PC-3 (cell line): ENCODE measurements at places on chromosomes 1 and 21. TPM values are rescaled to one million over a fixed set of nuclear protein-coding genes. Genes with fewer than 3 reads are reported as not detected.

DNA sequence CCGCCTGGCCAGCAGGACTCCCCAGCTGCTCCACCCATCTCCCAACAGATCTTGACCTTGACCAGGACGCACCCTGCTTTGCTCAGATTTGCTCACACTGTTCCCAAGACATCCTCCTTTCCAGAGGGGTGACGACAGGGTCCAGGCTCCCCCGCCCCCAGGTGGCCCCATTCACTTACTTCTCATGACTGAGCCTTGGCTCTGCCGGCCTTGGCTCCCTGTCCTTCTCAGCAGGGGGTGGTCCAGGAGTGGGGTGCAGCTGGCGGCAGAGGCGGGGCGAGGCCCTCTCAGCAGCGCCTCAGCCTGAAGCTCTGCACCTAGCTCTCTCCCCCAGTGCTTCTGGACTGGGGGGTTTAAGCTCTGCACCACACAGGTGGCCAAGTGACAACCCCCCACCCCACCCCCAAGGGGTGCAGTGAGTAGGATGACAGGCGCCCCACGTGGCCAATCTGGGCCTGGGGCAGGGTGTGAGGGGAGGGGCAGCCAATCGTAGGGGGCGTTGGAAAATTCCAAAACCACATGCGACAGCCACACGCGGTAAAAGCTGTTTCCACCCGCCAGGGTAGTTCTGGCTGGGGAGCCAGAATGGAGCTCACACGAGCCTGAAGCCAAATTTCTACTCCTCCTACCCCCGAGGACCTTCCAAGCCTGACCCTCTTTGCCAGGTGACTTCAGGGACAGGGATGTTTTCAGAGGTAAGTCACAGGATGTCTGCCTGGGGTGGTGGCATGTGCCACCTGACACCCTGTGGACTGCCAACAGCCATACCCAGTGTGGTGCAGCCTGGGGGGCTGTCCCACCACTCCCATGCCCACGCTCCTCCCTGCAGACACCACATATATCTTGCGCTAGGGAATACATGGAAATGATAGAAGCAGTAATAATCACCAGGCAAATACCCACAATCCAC is 5.6 kb downstream of the RORC start:
- no peak for DNase-seq

GRCh38 chr1:28581531-28582247 is 10.4 kb upstream of the RAB42 start:
- DNase-seq, result peak; percentile 95

DNA sequence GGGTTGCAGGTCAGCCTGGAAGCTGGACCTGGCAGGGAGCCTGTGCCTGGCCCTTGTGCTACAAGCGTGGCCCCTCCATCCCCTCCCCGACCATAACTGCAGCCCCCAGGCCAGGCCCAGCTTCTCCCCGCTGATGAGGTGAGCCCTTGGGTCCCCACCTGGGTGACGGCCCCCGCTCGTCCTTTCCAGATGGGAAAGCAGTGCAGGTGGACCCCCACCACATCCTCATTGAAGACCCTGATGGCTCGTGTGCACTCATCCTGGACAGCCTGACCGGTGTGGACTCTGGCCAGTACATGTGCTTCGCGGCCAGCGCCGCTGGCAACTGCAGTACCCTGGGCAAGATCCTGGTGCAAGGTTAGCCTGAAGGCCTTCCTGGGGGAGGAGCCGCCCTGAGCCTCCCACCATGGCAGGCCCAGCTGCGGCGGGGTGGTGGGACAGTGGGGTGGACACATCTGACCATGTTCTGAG is 56.9 kb downstream of the TRIM11 start:
- DNase-seq, result no peak

- DNase-seq, result no peak
Observed at GRCh38 chr1:51847294-51847920, 31.1 kb downstream of the NRDC start.

GRCh38 chr1:182442333-182442732 is 7.6 kb upstream of the RGSL1 start:
- DNase-seq, result no peak

DNA sequence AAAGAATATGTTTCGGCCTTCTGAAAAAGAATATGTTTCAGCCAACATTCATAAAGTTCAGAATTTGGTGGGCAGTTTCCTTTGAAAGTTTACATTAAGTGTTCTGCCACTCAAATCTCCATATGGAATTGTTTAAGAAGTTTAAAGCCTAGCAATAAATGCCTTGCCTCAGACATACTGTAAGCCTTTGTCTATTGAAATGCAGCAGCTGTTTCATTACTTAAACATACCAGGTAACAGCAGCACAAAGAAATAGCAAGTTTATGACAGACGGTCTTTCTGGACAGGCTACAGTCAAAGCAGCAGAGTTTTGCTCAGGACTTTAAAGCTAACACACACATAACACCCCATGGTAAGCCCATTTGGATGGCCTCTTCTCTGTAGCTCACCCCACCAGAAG is 38.5 kb upstream of the C1orf105 start:
- no peak for DNase-seq

- DNase-seq, result no peak
Observed at GRCh38 chr1:115191691-115192090, 102.4 kb upstream of the TSPAN2 start.

- peak; percentile 76 for DNase-seq
Observed at GRCh38 chr1:12434174-12434573, 183.8 kb downstream of the DHRS3 start.

GRCh38 chr1:64474665-64475439 is 4.9 kb downstream of the CACHD1 start:
- peak; percentile 72 for DNase-seq

- peak; percentile 49 for DNase-seq
Observed at GRCh38 chr21:17514124-17514845, 1.4 kb downstream of the CXADR start.

GRCh38 chr1:67792103-67792502 is 41.2 kb downstream of the GNG12 start:
- DNase-seq, result peak; percentile 86

DNA sequence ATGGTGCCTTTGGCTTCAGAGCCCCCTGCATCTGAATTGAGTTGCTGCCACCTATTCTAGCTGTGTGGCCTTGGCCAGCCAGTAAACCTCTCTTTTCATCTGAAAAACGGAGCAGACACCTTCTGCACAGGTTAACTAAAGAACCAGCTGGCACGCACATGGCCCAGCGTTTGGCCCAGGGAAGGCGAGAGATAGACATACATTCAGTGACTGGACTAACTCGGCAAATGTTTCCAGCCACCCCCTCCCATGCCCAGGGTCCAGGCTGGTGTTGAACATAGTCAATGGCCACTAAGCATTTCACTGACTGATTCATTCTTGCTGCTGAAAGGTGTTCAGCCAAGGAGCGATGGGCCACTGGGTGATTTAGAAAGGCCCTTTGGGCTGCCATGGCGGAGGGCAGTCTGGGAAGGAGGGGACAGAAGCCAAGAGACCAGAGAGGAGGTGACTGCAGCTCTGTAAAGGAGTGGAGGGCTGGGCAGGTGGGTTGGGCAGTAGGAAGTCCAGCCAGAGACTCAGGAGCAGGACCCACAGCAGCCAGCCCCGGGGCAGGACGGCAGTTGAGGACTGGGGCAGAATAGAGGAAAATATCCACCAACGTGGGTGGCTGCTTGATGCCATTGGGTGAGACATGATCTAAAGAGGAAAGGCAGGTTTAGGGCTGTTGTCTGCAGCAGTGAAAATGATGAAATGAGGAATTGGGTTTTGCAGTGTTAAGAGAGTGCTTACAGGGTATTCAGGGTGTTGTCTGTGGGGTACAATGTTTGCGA is 184.3 kb downstream of the HIVEP3 start:
- no peak for DNase-seq

- no peak for DNase-seq
Observed at GRCh38 chr1:31580513-31580870, 4.2 kb downstream of the TINAGL1 start.

- DNase-seq, result peak; percentile 38
Observed at GRCh38 chr1:211601982-211602670, 23.2 kb upstream of the SLC30A1 start.

- no peak for DNase-seq
Observed at GRCh38 chr1:109294481-109294880, 11.5 kb upstream of the PSRC1 start.

DNA sequence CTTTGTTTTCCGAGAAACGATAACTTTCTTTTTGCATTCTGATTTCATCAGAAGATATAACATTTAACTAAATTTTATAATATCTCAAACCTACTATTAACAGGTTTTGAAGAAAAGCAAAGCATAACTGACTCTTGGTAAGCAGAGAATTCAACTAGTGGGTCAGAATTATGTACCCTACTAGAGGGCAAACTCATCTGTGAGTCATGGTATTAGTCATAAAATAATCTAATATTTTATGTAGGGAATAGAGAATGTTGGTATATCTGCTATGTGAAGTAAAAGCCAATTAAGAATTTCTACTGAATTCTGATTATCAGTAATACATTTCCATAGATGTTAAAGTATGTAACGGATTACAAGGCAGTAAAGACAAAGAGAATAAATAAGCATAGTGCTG is 56.8 kb downstream of the USP1 start:
- peak; percentile 73 for DNase-seq

DNA sequence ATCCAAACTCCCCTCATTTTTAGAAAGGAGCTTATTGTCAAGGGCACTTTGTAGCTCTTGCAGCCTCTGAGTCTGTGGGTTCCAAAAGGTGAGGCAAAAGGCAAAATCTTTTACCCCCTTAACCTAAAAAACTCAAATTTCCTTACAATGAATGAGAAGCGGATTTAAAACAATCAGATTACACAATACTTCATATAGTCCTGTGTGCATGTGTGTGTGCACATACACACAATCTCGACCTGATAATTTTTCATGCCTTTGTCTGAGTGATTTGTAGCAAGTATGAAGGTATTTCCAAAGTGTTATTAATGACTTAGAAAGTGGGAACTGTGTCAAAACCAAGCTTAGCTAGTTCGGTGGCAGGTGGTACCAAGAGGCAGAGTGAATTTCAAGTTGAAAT is 42.9 kb downstream of the GRIK1 start:
- no peak for DNase-seq

- peak; percentile 23 for DNase-seq
Observed at GRCh38 chr1:246219508-246220030, 287.5 kb downstream of the SMYD3 start.

- DNase-seq, result no peak
Observed at GRCh38 chr1:246632281-246633168, 66.3 kb downstream of the CNST start.

DNA sequence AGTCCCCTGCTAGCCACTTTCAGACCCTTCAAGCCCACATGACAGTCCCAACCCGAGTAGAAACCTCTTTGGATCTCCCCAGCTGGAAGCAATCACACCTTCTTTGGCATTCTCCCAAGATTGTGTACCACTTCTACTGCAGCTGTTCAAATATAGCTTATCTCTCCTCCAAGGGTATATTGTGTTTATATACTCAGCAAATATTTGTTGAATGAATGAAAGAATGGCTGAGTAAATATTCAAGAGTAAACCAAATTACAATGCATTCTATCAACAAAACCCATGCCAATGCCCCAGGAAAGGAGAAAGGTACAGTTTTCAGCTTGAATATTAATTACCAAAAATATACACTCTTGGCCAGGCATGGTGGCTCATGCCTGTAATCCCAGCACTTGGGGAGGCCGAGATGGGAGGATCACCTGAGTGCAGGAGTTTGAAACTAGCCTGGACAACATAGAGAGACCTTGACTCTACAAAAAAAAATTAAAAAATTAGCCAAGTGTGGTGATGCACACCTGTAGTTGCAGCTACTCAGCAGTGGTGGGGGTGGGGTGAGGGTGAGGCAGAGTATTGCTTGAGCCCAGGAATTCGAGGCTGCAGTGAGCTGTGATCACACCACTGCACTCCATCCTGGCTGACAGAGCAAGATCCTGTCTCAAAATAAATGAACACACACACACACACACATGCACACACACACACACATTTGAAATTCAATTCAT is 68.5 kb downstream of the NIBAN1 start:
- DNase-seq, result peak; percentile 67

DNA sequence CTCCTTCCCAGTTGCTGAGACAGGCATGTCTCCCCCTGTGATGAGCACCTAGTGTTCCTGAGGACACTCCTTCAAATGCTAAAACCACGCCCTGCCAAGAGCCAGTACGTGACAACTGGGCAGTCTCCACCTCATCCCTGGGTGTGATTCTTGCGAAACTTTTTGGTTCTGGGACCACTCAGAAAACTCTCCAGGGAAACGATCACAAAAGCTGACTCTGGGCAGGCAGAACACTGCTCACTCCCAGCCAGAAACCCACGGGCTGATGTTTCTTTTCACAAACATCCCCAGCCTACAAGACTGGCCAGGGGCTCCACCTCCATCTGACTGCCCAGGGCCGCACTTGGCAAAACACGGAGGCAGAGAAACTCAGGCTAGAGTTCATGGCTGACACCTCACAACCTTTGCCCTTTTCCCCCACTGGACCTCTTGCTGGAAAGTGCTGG is 24.4 kb downstream of the DHRS3 start:
- peak; percentile 41 for DNase-seq

GRCh38 chr21:29174607-29175013 is 44.2 kb downstream of the MAP3K7CL start:
- peak; percentile 54 for DNase-seq

DNA sequence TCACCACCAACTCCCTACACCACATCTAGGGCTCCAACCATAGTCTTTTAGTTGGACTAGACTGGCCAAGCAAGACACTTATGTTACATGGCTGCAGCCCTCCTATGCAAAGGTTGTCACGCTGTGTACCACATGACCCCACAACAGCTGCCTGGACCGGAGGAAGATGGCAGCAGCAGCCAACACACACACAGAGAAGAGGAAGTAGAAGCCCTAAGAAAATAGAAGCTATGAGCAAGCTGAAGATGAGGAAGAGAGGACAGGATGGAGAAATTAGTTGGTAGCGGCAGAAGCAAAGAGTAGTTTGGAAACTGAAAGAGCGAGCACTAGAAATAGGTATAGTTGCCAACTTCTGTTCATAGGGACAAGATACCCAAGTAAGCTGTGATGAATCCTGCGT is 60.8 kb upstream of the RALGPS2 start:
- no peak for DNase-seq

The OR10Z1 gene
- total RNA-seq, result not detected in 2 replicates

The DLGAP3 gene
- not detected in 2 replicates for total RNA-seq

The CDCA8 gene
- 30.1 and 31.8 TPM in 2 replicates for total RNA-seq

The CFHR1 gene
- total RNA-seq, result not detected in 2 replicates

The PIK3C2B gene
- total RNA-seq, result 34.7 and 35.3 TPM in 2 replicates

The ZP4 gene
- total RNA-seq, result not detected in 2 replicates

The ACOT11 gene
- total RNA-seq, result 4.1 and 5.0 TPM in 2 replicates

The USH2A gene
- not detected in 2 replicates for total RNA-seq

The JMJD4 gene
- total RNA-seq, result 80.5 and 87.8 TPM in 2 replicates

The KIFAP3 gene
- 5.1 and 6.9 TPM in 2 replicates for total RNA-seq

The LDLRAD1 gene
- not detected in 2 replicates for total RNA-seq

The COL9A2 gene
- total RNA-seq, result 4.4 and 7.0 TPM in 2 replicates

The SPRR2A gene
- not detected in 2 replicates for total RNA-seq

The CA6 gene
- 0.18 TPM in 1 of 2 replicates, not detected in the other for total RNA-seq
